HAP-1 (cell line): ENCODE measurements at places on chromosomes 5 and 9.

- DNase-seq, result no peak
Measured at GRCh38 chr5:108115673-108116072, 266.2 kb downstream of the FBXL17 start.

- no peak for DNase-seq
Measured at GRCh38 chr5:68304421-68305052, 89.0 kb downstream of the PIK3R1 start.

GRCh38 chr9:89410022-89410421 lies 87.9 kb downstream of the SEMA4D start:
- no peak for DNase-seq

GRCh38 chr5:108606185-108606584 lies 141.5 kb upstream of the FER start:
- DNase-seq, result no peak

DNA sequence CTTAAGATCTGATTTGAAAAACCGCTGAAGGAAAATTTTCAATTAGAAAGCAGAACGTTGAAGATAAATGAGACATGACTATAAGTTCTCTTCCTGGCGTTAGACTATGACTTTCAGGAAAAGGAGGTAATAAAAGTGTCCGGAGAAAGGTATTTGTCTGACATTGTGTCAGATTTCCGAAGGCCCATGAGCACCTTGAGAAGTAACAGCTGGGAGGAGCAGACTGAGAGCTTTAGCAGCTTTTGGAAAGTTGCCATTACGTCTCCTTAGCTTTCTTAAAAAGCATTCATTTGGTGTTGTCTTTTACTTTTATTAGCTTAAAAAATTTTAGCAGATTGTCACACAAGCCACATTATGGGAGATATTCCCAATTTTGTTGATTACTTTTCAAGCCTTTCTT lies 363.5 kb downstream of the NDUFS4 start:
- DNase-seq, result no peak

GRCh38 chr5:175616083-175616482 lies 41.8 kb upstream of the HRH2 start:
- no peak for DNase-seq

- no peak for DNase-seq
Measured at GRCh38 chr5:22567983-22568382, 285.2 kb downstream of the CDH12 start.

- no peak for DNase-seq
Measured at GRCh38 chr5:118701791-118702190, 286.6 kb downstream of the DTWD2 start.

DNA sequence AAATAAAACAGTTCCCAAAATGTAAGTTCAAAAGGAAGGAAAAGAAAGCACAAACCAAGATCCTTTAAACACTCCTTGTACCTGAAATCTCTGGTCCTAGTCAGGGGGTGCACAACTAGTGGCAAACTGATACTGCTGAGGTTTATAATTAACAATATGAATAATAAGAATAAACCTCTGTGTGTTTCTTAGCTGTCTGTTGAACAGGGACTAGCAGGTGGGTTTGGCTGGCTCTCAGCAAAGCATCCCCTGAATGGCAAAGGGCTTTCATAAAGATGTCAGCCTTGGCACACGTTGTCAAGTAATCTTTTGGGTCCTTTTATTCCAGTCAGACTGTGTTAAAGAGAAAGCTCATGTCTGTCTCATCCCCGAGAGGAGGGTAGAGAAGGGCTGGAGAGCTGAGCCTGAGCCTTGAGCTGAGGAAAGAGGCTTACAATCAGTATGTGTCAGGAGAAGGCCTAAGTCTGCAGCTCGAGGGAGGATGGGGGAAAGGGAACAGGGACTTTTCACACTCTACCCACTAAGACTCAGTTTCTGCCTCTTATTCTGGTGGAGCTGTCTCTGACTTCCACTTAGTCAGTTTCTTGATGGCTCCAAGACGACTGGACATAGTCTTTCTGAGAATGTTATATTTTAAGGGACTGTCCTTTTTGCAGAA lies 123.0 kb downstream of the GALNT10 start:
- no peak for DNase-seq

- DNase-seq, result no peak
Measured at GRCh38 chr9:129687391-129687790, 21.9 kb downstream of the PRRX2 start.
